CD4-positive, alpha-beta T cell treated with Interleukin-6 at 100 ng/mL for 8 hours (primary cell): ENCODE measurements at places on chromosomes 12 and 14.

- DNase-seq = no peak
Observed at GRCh38 chr12:112664569-112664968, 127.0 kb upstream of the RPH3A start.

DNA sequence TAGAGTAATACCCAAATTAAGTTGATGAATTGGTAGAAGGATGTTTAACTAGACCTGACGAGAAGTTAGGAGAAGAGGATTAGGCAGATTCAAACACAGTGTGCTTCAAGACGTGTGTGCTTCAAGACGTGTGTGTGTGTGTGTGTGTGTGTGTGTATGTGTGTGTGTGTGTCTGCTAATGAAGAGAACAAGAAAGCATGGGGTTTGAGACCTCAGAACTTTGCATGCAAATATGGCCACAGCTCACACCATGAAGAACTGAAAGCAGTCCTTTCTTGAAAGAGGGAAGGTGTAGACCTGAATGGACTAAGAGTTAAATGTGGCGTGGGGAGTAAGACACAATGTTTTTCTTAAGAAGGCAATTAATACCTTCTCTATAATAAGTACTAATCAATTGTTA lies 32.5 kb upstream of the SSPN start:
- DNase-seq = no peak

DNA sequence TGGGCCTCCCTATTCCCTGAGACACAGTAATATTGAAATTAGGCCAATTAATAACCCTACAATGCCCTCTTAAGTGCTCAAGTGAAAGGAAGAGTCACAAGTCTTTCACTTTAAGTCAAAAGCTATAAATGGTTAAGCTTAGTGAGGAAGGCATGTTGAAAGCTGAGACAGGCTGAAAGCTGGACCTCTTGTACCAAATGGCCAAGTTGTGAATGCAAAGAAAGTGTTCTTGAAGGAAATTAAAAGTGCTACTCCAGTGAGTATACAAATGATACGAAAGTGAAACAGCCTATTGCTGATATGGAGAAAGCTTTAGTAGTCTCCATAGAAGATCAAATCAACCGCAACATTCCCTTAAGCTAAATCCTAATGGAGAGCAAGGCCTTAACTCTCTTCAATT lies 140.8 kb downstream of the PTCSC3 start:
- no peak for DNase-seq

DNA sequence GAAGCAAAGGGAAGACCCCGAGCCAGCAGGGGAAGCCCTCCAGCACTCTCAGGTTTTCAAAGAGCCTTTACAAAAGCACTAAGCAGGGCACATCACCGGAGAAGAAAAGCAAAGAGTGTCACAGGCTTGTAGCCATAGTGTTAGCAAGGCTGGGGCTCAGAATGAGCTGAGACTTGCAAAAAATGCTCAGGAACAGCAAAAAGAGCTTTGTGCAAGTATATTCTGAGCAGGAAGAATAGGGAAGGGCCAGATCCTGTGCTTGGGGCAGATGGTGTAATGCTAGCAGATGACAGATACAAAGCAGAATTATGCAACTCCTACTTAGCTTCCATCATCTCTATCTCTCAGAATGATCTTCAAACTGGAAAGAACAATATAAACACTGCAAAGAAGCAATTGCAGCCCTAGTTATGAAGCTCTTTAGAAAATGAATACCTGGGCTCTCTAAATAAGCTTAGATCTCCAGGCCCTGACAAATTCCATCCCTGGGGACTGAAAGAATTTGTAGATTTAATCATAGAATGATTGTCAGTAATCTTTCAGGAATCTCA lies 23.7 kb upstream of the PARP11 start:
- DNase-seq = no peak

GRCh38 chr12:61757831-61758505 lies 502.2 kb upstream of the USP15 start:
- DNase-seq = no peak

DNA sequence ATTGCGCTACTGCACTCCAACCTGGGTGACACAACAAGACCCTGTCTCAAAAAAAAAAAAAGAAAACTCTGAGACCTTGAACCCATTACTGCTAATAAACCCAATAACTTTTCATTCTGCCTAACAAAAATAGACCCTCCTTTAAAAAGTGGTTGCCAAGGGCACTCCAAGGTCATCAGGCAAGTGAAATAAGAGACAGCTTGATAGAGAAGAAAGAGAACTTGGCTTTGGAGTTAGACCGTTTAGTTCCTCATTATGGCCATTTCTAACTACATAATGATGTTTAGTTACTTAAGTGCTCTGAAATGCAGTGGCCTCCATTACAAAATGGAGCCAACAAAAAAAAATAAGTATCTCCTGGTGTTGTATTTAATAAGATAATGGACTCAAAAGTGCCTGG lies 55.9 kb downstream of the PHLDA1 start:
- DNase-seq = no peak

GRCh38 chr12:95051241-95051640 lies 22.2 kb downstream of the NR2C1 start:
- DNase-seq = no peak

DNA sequence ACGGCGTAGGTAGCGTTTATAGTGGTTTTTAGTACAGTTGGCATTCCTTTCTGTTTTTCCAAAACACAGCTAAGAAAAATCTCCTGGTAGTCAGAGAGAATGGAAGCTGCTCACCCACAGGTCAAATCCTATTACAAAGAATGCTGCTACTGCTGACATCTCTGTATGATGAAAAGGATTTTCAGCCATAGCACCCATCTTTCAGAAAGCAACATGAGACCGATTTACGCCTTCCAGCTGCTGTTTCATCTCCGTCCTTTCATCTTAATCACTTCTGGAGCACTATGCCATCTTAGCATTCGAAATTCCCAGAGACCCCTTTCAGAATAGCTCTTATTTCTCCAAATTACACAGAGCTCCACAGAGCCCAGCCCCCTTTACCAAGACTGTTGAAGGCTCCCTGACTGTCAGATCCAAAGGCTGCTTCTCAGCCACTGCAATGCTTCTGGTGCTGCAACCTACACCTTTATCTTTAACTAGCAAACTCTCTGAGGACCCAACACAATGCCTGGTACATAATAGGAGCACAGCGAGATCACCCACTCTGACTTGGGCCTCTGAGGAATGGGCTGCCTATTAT lies 211.8 kb downstream of the NEDD1 start:
- no peak for DNase-seq

GRCh38 chr14:55910601-55911243 lies 207.5 kb upstream of the PELI2 start:
- no peak for DNase-seq

GRCh38 chr12:132078190-132078589 lies 65.9 kb downstream of the DDX51 start:
- DNase-seq = no peak

DNA sequence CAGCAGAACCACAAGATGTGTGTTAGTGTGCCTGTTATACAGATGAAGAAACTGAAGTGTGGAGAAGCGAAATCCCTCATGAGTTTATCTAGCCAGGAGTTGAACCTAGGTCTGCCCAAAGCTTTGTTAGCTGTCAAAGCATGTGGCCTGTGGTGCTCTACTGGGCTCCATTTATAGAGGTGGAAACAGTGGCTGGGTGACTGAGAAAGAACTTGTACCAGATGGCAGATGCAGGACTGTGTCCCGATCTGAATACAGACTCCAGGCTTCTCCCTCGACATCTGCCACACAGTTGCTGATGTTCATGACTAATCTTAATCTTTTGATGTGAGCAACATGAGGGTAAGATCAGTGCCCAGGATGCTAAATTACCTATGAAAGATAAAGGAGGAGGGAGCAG lies 89.1 kb downstream of the C12orf75 start:
- no peak for DNase-seq

DNA sequence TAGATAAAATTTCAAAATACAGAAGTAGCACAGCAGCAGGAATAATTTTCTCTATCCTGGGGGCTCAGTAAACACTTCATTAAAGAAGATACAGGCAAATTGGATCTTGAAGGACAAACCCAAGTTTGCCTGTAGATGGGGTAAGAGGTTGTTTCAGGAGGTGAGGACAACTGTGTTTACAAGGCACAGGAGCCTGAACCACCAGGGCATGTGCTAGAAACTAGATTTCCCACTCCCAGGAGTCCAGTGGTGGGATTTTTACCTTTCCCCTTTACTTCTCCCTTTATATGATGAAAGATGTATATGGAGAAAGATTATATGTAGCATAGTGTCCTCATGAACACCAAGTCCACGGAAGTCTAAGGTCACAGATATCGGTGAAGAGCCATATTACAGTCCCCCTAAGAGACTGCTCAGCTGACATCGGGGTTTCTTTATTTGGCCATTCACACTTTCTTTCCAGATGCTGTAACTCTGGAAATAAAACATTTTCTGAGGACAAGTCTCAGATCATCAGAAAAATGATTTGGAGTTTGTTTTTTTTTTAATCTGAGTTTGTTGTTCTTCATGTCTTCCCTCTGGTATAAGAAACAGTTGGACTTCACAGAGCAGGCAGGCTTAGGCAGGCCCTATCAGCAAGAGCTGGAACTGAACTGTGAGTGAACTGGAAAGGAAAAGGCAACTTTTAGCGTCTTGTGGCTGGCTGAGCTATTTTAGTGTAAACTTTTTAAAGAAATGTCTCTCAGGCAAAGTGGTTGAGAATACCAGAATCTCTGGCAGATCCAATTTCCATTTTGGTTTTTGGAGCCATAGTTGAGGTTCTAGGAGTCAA lies 8.0 kb upstream of the EVL start:
- peak; percentile 71 for DNase-seq
